ENCODE measurements at places on chromosomes 7 and 10.

- peak; percentile 54 for DNase-seq
Observed at GRCh38 chr10:119252051-119252465, 44.7 kb downstream of the GRK5 start.

GRCh38 chr7:98283127-98283886, 1.8 kb downstream of the BRI3 start:
- DNase-seq, result peak; percentile 66

DNA sequence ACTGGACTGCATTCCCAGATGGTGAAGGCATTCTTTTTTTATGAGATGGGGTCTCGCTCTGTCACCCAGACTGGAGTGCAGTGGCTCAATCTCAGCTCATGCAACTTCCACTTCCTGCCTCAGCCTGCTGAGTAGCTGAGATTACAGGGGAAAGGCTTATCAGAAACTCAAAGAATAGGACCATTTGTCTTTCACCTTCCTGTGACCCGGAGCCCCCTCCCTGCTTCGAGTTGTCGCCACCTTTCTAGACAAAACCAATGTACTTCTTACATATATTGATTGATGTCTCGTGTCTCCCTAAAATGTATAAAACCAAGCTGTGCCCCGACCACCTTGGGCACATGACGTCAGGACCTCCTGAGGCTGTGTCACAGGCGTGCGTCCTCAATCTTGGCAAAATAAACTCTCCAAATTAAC, 1.8 kb upstream of the METTL27 start:
- DNase-seq, result no peak

- peak; percentile 80 for DNase-seq
Observed at GRCh38 chr7:66921396-66921917, 432 bp downstream of the TMEM248 start.

DNA sequence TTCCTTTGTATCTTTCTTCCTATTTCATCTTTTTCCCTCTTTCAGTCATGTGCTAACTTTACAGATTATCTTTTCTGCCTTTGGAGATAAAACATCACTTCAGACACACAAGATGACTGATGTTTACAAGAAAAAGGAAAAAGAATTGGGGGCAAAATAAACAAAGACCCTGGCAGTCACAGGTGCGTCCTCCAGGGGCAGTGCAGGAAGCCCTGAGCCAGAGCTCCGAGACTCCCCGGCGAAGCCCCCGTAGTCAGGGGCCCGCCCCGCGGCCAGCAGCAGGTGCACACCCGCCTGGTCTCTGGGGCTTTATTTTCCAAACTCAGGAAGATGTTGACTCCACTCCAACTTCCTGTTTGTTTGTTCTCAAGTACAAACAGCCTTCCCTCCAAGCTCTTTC, 10.2 kb downstream of the STK32C start:
- DNase-seq, result no peak

- DNase-seq, result no peak
Observed at GRCh38 chr7:138188290-138188858, 112.1 kb downstream of the AKR1D1 start.

DNA sequence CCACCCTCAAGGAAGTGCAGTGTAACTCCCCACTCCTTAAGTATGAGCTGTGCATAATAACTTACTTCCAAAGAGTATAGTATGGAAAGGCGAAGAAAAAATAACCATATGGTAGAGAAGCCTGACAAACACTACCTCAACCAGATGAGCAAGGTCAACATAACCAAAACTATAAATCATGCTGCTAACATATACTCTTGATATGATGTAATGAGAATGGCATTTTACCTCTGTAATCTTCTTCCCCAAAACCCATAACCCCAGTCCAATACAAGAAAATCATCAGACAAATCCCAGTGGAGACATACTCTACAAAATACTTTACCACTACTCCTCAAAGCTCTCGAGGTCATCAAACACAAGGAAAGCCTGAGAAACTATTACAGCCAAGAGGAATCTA, 15.8 kb downstream of the OSBPL3 start:
- no peak for DNase-seq

DNA sequence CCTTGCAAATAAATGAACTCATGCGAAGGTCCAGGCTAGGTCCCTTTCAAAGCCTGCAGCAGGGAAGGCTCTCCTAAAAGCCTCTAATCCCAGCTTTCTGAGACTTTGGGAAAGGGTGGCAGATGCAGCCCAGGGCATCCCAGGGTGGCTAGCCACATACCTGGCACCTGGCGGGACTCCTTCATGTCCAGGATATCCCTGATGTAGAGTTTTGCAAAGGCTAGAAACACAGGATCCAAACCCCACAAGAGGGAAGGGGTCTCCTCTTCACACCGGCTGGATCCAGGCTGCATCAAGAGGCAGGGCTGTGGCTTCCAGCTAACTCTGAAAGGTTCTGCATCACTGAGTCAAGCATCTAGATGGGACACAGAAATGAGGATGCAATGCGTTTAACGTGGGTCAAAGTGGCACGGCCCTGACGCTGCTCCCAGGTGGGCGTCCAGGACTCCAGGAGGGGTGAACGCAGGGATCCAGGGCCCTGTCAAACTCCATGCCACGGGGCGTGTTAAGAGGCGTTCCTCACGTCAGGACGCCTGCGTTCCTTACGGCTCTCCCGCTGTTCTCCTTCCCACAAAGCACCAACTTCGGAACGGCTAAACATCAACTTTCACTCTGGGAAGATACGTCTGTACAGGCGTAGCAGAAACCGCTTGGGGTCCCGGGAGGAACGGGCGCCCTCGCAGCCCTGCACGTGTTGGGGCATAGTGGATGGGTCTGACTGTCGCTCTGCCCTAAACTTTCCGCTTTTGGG, 507 bp downstream of the STN1 start:
- no peak for DNase-seq

GRCh38 chr10:58347967-58348366, 13.2 kb downstream of the UBE2D1 start:
- no peak for DNase-seq

DNA sequence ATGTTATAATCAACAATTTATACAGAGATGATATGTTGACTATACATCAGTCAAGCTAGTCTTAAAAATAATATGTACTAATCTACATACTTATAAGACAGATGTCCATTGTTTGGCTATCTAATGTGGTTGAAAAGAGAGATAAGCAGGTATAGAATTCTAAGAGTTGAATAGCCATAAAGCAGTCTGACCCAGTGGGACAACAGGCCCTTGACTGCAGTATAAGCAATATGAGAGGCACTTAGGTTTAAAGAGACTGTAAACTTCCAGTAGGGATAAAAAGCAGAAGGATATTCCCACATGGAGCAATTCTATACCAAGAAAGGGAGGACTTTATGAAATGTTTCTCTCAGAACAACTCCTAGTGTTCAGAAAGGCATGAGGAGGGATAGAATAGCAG, 139.3 kb downstream of the ELAPOR2 start:
- DNase-seq, result no peak

GRCh38 chr7:25382869-25383268, 154.6 kb upstream of the NPVF start:
- no peak for DNase-seq

- DNase-seq, result no peak
Observed at GRCh38 chr7:30354791-30355190, 70.4 kb downstream of the ZNRF2 start.

DNA sequence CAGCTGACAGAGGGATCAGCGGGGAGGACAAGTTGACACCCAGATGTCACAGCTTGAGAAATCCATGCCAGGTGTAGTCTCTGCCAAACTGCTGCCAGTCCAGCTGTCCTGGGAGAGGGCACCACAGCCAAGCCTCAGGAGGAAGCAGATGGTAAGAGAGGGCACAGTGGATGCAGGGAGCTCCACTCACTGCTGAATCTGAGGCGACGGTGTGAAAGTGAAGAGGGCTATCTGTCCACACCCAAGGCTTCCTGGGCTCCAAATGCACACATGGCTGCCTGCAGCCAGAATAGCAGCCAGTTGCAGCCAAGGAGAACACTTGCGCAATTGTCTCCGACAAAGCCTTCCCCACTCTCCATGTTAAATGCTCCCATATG, 502.4 kb downstream of the GRID1 start:
- no peak for DNase-seq

DNA sequence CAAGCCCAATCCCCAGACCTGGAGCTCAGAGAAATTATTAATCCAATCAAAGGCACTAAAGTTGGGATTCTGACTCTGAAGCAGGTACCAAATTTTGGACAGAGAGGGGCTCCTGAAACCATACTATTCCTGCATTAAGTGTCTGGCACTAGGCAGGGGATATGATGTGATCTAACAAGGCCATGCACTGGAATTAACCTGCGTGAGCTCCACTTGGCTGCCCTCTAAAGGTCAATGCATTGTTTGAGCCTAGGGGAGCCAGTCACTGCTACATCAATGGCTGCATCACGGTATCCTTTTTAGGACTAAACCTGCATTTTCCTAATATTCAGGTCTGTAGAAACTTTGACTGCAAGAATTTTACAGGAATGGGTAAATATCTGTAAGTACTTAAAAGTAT, 42.1 kb downstream of the ST8SIA6 start:
- DNase-seq, result no peak

GRCh38 chr10:128077155-128077875, 48.9 kb downstream of the MKI67 start:
- DNase-seq, result no peak

DNA sequence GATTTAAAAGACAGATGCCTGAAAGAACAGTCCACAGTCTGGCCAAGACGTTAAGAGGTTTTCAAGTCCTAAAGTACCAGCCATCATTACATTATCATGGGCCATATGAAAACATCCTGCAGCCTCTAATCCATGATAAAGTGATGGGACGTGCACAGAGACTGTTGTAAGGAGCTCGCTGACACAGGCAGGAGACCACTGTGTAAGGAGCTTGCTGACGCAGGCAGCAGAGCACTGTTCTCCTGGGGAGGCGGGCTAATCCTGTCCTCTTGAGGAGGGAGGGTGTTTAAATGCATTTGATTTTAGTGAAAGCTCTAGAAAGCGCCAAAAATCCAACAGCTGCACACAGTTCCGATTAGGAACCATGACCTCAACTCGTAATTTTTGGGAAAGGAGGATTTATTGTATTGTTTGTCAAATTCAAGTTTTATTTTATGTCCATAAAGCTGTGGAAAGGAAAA, 16.9 kb downstream of the SVIL start:
- DNase-seq, result peak; percentile 35

DNA sequence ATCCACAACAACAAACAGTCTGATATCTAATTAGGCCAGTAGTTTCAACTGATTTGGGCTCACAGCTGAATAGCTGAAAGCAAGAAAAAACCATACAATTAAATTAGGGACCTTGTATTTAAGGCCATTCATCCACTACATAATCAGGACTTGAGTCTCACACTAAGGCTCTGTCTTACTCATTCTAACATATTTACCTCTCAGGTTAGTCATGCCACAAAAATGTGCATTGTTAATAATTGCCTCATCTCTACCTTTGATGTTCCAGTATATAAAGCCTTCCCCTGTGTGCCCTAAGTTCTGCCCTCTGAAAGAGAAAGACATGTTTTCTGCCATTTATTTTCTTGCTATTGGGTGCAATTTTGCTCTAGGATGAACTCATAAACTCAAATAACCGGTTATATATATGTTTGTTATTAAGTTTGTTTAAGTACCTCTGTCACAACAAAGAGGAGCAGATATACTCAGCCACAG, 5.3 kb upstream of the C1GALT1 start:
- peak; percentile 67 for DNase-seq

GRCh38 chr7:122764020-122764419, 61.3 kb upstream of the RNF148 start:
- DNase-seq, result no peak

Measured in cardiac muscle cell (in vitro differentiated cells and primary cell).